Mesothelial cell of epicardium (in vitro differentiated cells): ENCODE measurements at places on chromosomes 6 and 20.

- DNase-seq = no peak
Measured at GRCh38 chr6:52975580-52975979, 19.5 kb downstream of the GSTA4 start.

DNA sequence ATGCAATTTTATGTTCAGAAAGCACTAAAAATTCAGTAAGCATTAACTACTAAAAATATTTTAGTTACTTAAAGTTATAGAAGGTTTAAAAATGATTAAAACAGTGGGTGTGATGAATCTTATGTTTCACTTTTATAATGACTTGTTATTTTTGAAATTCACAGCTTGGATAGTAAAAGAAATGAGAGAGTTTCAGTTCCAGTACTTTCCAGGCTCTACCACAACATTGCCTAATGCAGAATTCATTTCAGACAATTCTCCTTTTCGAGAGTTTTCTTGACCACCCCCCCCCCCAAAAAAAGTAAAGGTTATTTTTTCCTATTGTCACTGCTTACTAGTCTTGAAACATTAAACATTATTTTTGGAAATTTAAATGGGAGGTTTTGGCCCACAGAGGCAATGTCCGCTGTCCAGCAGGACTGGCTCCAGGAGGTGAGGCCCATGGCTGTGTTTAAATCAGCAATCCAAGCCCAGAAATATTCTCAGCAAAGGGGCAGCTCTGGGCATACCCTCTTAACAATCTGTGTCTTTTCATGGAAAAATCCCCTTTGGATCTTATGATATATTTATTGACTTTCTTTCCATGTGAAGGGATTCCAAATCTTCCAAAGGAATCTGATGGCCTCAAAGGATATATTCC is 519.9 kb downstream of the MAFB start:
- DNase-seq = no peak

DNA sequence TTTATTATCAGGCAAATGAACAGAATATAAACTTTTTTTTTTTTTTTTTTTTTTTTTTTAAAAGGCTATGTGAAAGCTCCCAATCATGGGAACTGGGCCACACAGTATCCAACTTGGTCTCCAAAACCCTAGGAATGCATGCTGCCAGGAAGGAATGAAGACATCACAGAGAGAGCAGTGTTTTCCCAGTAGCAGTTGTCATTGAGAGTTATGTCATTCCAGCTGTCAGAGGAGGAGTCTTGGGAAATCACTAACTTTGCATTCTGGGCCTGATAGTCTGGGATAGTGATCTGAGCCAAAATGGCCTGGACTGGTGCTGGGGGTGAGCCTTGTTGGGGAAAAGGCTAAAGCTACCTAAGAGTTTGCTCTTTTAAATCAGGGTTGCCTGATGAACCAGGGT is 231.3 kb upstream of the MAP3K7 start:
- DNase-seq = no peak

GRCh38 chr6:28651161-28651560 is 125.5 kb downstream of the GPX5 start:
- DNase-seq = no peak

GRCh38 chr20:49608752-49609670 is 41.1 kb upstream of the PTGIS start:
- peak; percentile 84 for DNase-seq

DNA sequence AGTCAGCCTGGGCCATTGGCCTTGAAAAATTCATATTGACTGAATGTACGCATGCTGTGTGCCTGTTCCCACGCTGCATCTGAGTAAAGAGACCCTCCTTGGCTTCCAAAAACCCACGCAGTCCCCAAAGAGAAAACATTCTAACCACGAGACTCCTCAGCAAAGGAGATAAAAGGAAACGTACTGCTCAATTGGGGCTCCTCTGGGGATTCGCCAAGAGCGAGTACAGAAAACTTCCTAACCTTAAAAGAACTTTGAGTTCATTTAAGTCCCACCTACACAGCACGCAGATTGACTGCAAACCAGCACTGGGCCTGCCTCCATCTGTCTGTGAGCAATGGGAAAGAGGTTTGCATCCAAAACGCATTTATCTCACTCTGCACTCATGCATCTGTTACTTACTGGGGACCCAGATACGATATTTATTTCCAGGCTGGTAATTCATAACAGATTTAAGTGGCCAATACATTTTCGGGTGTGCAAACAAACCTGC is 505.9 kb upstream of the CHD6 start:
- DNase-seq = no peak

GRCh38 chr6:50289366-50289765 is 239.6 kb upstream of the DEFB112 start:
- no peak for DNase-seq

- DNase-seq = no peak
Measured at GRCh38 chr6:65999288-65999791, 292.3 kb upstream of the EYS start.

DNA sequence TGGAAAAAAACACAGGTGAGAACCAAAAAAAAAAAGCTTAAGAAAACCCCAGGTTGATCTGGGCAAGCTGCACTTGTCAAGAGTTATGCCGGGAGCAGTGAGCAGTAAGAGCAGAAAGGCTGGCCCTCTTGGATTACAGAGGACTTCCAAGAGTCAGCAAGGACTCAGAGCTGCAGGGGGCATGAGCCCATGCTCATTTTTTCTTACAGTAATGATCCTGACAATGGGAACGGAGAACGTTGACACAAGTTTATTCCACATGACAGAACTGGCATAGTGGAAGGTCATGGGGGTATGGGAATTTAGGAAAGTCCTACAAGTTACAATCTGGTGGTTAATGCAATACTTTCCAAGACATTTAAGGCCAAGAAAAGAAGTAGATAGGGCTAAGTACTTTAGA is 256.6 kb downstream of the GMDS start:
- DNase-seq = no peak

- DNase-seq = no peak
Measured at GRCh38 chr6:100347901-100348550, 116.7 kb downstream of the SIM1 start.

DNA sequence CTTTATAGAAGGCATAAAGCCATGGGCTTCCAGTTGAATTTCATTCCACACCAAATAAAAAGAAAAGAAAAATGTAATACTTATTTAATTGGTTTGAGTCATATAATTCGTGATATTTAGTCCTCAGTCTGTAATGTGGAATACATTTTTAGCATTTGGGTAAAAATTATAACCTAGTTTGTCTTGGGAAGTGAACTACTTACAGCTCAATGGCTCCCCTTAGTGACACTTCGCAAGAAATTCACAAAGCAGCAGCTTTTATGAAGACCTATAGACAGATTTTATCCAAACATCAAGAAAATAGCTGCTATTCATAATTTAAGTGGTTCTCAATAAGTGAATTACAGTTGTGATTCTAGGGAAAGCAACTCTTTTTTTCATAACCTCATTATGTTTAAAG is 72.1 kb downstream of the RSPO3 start:
- DNase-seq = no peak

GRCh38 chr20:46774943-46775560 is 65.6 kb downstream of the SLC2A10 start:
- no peak for DNase-seq

DNA sequence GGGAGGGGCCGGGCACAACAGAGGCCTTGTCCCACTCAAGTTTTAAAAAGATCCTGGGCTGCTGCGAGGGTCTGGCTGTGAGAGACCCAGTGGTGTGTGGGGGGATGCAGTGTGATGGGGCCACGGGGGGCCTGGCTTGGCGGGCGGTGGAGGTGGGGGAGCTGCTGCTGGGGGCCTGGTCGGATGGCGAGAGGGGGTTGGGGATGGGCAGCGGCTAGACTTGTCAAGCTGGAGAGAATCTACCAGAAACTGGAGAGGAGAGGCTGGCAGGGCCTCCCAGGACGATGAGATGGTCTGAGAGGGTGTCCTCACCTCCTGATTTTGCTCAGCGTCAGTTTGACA is 5.1 kb downstream of the RPS21 start:
- DNase-seq = no peak

DNA sequence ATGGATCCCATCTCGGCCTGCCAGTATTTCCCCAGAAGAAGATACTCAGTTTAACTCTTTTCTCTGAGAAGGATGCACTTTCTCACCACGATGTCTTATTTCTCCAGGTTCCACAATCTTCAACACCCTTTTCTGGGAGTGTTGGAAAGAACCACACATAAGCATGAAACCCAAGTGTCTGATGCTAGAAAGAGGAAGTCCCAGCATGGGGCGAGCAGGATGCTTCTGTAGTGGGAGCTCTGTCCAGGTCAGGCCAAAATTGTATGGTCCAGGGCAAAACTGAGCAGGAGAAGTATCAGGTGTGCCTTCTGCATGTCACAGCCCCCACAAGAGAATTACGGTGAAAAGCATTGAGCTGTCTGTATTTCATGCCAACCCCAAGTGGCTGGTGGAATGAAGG is 11.0 kb downstream of the TREM1 start:
- no peak for DNase-seq

DNA sequence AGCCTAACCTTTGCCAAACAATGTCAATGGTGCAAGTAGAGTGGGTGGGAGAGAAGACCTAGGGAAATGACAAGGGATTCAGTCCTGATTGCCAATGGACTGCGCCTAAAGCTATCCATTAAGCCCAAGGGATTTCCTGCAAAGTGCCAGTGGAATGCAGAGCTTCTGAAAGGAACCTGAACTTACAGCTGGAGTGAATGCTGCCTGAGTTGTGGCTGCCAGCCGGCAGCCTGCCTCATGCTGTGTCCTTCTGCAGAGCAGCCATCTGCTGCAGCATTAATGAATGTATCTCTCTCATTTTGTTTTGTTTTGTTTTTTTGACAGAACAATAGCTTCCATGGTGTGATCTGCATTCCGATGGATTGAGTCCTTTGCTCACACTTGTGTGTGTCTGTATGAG is 44.7 kb downstream of the SLC35F1 start:
- DNase-seq = no peak

GRCh38 chr6:4129446-4129845 is 5.9 kb downstream of the ECI2 start:
- no peak for DNase-seq

GRCh38 chr6:113433335-113433991 is 423.7 kb upstream of the MARCKS start:
- DNase-seq = peak; percentile 38

- DNase-seq = no peak
Measured at GRCh38 chr20:45919542-45920399, 7.8 kb upstream of the PLTP start.

DNA sequence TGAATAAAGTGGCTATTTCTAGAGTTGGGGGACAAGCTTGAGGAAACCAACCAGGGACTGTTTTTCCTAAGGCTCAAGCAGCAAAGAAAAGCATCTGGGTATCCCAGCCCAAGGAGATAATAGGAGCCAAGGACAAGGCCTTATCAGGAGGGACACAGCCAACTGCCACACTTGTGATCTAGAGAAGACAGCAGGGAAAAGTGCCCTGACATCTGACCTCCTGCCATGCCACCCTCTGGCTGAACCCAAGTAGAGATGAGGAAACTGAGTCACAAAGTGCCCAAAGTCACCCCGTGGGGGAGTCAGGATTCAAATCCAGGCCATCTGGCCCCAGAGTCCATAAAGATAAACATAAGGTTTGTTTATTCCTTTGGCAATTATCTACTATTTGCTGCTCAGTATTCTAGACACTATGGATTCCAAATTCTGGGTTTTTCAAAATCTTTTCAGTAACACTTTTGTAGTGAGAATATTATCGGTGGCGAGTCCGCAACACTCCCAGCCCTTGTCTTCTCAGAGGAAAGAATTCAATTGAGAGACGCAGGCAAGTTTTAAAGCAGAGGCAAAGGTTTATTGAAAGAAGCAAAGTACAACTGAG is 3.5 kb upstream of the LBP start:
- DNase-seq = no peak

- no peak for DNase-seq
Measured at GRCh38 chr6:20722455-20722854, 188.2 kb downstream of the CDKAL1 start.
